ENCODE measurements at places on chromosomes 1 and 21. TPM values are rescaled to one million over a fixed set of nuclear protein-coding genes. Genes with fewer than 3 reads are reported as not detected.

DNA sequence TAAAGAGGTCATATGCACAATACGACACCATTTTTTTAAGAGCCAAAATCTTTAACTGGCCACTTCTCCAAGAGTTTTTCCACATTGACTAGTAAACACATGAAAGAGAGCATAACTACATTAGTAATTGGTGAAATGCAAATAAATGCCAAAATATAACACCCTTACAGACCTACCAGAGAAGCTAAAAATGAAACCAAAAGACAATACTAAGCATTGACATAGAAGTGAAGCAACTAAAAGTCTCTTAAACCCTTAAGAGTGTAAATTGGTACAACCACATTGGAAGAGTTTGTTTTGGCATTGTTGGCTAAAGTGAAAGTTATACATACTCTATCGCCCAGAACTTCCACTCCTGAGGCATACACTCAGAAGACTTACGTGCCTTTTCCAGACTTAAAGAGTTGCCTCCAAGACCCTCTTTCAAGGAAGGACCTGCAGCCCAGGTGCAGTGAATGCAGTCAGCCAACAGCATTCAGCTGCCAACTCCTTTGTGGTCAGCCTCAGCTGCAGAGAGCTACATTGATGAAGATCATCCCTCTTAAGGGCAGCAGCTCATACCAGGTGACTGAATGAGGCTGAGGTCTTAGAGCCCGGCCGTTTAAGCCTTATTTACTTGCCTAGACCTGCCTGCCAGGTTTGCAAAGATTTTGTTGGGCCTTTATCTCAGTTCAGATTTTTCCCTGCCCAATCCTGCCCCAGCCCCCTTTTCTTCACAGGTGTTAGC, 839.1 kb upstream of the ADGRL2 start:
- no peak for DNase-seq

The FAAH gene
- 34.7 TPM for polyA plus RNA-seq

DNA sequence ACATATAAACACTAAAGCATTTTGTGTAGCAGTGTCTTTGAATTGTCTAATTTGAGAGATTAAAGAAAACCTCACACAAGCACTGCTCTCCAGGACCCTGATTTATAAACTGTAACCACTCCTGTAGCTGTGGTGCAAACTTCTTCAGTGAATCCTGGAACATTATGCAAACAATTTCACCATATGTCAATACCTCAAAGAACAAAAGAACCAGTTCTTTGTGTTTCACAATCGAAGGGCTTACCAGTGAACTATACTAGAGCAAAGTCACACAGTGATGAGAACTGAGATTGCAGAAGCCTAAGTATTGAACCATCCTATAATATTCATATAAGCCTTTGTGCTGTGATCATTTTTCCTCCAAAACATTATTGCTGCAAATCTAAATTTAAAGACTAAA, 21.5 kb downstream of the DPH5 start:
- no peak for DNase-seq

GRCh38 chr1:26327956-26328362, 10.2 kb downstream of the CD52 start:
- no peak for DNase-seq

The TINAGL1 gene
- polyA plus RNA-seq: 34.9 TPM

The TNN gene
- 2.5 TPM for polyA plus RNA-seq

DNA sequence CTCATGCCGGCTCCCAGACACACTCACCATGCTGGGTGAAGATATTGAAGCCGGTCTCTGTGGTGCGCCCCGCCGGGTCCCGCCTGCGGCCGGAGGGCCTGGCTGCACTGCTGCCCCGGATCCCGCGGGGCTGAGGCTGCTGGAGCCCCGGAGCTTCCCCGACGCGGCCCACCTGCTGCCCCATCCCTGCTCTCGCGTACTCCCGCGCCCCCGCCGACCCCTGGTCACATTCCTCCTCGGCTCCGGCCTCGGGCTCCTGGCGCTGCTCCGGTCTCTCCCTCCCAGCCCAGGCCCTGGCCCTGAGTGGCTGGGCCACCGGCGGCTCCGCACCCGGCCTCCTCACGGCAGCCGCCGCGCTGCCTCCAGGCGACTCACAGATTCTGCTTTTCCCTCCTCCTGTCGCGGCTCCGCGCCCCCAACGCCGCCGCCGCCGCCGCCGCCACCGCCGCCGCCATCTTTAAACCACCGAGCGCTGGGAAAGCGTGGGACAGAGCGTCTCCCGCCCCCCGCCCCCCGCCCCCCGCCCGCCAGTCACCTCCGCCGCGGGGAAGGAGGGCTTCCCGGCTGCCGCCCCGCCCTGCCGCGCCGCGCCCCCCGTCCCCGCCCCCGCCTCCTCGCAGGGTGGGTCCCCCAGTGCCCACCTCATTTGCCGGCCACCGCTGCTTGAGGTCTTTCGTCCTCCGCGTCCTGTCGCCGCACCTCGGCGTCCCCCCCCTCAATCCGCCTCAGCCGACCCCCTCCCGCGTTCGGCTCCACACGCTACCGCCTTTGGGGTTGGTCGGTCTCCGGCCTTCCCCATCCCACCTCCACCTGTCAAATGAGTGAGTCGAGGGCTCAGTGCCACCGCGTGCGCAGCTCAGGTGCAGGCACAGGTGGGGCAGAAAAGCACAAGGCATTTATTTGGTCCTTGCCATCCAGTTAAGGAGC, at the start of gene ABL2:
Gene ABL2 (minus strand): TSS at position 464 of the 927 bp plus-strand sequence. CDS start 280 bp downstream, at position 184.
- peak; percentile 50 for DNase-seq

The SOX13 gene
- 40.8 TPM for polyA plus RNA-seq

The PRR9 gene
- not detected for polyA plus RNA-seq

Measured in renal cortex interstitium (tissue), 15 donors.